GM12891 (cell line): ENCODE measurements at places on chromosomes 4 and X.

DNA sequence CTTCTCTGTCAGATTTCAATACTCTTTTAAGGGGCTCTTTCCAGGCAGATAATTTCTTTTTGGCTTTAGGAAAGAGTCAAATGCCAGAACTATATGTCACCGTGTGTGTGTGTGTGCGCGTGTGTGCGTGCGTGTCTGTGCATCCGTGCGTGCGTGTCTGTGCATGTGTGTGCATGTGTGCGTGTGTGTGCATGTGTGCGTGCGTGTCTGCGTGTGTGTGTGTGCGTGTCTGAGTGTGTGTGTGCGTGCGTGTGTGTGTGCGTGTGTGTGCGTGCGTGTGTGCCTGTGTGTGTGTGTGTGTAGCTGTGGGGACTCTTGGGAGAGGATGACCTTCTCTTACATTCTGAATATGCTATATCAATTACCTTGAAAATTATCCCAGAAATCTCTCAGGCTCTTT is 441.6 kb downstream of the SLITRK2 start:
- DNase-seq: no peak

GRCh38 chrX:7184816-7185215 is 36.9 kb upstream of the PUDP start:
- DNase-seq: no peak

GRCh38 chr4:162059656-162060055 is 104.1 kb downstream of the FSTL5 start:
- no peak for DNase-seq

- DNase-seq: peak; percentile 32
These were observed 566 bp downstream of the CORIN start for GRCh38 chr4:47837094-47837907.

DNA sequence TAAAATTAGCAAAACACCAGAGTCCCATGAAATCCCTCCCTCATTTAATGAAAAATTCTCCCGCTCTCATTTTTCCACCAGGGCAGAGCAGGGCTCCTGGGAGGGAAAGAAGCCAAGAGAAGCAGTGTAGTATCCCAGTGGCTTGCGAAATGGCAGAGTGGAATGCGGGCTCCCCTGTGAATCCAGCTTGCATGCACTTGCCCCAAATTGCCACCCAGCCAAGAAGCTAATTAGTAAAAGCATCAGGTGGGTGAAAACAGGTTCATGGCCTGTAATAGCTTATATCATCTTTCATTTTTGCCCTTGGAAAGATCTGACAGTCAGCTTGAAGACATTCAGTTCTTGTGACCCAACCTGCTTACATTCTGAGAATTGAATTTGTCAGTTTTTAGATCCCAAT is 10.1 kb downstream of the AMOT start:
- DNase-seq: no peak

- no peak for DNase-seq
These were observed 12.8 kb upstream of the SLITRK4 start for GRCh38 chrX:143648705-143649104.

- no peak for DNase-seq
These were observed 166.8 kb downstream of the BCOR start for GRCh38 chrX:39930786-39931528.

DNA sequence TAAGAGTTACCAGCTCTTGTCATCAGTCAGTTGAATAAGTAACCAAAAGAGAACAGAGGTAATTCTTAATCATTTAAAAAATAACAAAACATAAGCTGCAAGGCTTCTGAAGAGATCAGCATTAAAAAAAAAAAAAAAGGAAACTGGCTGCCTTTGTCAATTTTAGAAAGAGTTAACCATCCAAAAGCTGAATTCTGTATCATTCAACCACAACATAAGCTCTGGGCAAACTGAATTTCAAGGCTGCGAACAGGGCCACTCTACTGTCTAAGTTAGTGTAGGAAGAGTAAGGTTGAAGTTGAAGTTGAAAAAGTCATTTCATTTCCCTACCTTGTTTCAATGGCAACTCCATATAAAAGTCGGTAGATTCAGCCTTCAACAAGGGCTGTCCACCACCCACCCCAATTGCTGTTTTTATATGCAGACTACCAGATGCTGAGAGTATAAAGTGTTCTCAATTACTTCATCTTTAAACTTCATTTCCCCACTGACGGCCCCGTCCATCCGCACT is 1.1 kb upstream of the LIN54 start:
- no peak for DNase-seq

DNA sequence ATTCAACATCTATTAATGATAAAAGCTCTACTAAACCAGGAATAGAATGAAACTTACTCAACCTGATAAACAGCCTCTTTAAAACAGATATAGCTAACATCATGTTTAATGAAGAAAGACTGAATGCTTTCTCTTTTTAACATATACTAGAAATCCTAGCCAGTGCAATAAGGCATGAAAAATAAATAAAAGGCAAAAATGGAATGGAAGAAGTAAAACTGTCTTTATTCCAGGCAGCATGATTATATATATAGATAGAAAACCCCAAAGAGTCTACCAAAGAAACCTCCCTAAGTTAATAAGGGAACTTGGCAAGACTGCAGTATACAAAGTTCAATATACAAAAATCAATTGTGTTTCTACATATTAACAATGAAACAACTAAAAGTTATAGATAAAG is 25.5 kb downstream of the WDFY3 start:
- DNase-seq: no peak

DNA sequence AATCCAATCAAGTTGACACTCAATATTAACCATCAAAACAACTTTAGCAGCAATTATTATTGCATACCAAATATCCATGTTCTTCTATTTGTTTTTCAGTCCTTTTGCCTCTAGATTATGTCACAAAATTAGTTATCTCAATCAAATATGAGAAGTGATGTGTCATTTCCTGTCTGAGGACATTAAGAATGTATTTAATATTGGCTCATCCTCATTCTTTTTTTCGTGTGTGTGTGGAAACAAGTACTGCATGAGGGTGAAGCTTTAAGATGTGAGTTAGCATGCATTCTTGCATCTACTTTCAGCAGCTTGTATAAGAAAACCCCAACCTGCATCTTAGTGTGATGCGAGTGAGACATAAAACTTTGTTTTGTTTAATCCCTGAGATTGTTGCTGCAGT is 301.4 kb downstream of the GRIA2 start:
- DNase-seq: no peak

GRCh38 chrX:21843179-21843578 is 3.8 kb downstream of the MBTPS2 start:
- DNase-seq: no peak

GRCh38 chr4:40461062-40461461 is 125.9 kb downstream of the CHRNA9 start:
- DNase-seq: no peak

DNA sequence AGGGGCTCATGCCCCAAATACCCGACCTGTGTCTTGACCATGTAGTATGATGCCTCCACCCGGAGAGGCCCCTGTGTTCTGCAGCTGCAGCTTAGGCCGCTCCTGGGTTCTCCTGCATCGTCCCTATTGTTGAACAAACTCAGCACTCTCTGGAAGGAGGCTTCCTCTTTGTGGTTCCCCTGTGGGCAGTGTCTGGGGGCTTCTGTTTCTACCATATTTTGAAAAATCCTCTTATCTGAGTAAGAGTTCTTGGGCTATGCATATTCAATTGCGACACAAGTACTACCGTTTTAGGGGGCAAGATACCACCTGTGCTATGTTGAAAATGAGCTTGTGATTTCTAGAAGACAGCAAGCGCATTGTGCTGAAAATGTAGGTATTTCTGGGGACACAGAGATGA is 276.6 kb downstream of the DHRSX start:
- no peak for DNase-seq

- DNase-seq: no peak
These were observed 93.6 kb upstream of the SMAD1 start for GRCh38 chr4:145388043-145388442.

DNA sequence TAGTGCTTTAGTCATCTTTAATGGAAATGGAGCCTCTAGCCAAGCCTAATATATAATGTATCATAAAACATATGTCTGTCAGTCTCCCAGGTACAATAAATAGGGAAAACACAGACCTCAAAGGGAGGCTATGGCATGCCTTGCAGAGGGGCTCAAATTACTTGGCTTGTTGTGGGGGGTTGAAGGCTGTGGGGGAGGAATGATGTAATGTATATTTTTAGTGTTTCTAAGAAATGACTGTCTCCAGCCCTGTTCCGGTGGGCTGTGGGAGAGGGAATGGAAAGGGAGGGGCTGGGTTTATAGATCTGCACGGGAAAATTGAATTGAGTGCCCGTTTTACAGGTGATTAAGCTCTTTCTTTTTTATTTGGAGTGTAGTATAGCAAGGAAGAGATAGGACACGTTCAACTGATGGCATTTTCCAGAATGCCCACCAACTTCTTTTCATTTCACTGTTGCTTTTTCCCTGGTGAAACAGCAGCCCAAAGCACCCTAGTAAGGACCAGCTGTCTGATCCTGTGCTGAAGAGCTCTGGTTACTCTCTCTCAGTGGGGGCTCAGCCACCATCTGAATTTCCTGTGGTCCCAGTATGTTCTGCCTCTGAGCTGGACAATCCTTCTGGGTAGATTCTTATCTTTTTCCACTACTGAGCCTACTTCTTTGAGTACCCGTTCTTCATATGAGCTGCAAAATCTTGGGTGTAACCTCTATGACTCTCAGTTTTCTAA is 220.7 kb upstream of the CASK start:
- DNase-seq: no peak

DNA sequence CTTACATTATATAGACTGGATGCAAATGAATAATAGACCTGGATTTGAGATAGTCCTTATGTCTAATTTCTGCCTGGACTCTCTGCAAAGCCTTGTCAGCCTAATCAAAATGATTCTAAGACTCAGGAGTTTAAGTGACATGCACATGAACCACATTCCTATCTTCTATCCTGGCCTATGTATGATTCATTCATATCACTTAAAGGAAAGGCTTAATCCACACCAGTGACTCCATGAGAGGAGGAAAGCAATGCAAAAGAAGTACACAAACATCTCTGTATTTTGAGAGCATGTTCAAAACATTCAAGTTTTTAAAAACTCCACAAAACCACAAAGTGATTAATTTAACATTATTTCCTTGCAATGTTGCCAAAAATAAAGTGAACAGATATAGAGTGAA is 14.6 kb downstream of the AMOT start:
- DNase-seq: no peak

- no peak for DNase-seq
These were observed 529.6 kb upstream of the SPANXN1 start for GRCh38 chrX:144717682-144718081.

- DNase-seq: no peak
These were observed 245.2 kb upstream of the SMIM31 start for GRCh38 chr4:164508771-164509170.

GRCh38 chrX:477441-478012 is 90.8 kb upstream of the PPP2R3B start:
- DNase-seq: no peak

- no peak for DNase-seq
These were observed 119.0 kb downstream of the REELD1 start for GRCh38 chr4:146333187-146333894.

GRCh38 chr4:184289179-184289535 is 71.5 kb upstream of the ENPP6 start:
- DNase-seq: no peak

- no peak for DNase-seq
These were observed 113.2 kb downstream of the ENOX2 start for GRCh38 chrX:130789793-130790192.

- DNase-seq: no peak
These were observed 363.5 kb downstream of the BCOR start for GRCh38 chrX:39734174-39734776.

- DNase-seq: no peak
These were observed 65.9 kb upstream of the MAOA start for GRCh38 chrX:43590150-43590549.

- no peak for DNase-seq
These were observed 106.9 kb downstream of the KDR start for GRCh38 chr4:55018521-55018920.

GRCh38 chr4:6959261-6959660 is 49.6 kb downstream of the TBC1D14 start:
- DNase-seq: no peak

- no peak for DNase-seq
These were observed 29.2 kb downstream of the IGFBP7 start for GRCh38 chr4:57080781-57081650.

DNA sequence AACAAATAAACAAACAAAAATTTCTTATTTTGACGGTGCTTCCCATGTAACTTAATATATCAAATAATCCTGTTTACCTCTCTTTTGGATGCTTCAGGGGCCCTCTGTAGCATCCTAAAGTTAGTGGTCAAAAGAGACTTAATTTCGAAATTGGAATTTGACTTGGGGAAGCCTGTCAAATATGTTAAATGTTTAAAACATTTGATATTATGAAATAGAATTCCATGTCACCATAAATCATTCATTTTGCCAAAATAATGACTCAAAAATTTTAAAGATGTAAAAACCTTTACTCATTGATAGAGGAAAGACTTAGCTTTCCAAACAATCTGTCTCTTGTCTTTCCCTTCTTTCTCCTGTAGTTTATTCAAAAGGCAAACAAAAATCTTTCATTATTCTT is 20.6 kb upstream of the TEX13A start:
- DNase-seq: no peak

GRCh38 chr4:151807220-151807619 is 46.4 kb upstream of the GATB start:
- no peak for DNase-seq
